D341Med (cell line): ENCODE measurements at places on chromosomes 1 and 21.

GRCh38 chr1:46039571-46040052, 92.8 kb downstream of the PIK3R3 start:
- DNase-seq, result no peak

DNA sequence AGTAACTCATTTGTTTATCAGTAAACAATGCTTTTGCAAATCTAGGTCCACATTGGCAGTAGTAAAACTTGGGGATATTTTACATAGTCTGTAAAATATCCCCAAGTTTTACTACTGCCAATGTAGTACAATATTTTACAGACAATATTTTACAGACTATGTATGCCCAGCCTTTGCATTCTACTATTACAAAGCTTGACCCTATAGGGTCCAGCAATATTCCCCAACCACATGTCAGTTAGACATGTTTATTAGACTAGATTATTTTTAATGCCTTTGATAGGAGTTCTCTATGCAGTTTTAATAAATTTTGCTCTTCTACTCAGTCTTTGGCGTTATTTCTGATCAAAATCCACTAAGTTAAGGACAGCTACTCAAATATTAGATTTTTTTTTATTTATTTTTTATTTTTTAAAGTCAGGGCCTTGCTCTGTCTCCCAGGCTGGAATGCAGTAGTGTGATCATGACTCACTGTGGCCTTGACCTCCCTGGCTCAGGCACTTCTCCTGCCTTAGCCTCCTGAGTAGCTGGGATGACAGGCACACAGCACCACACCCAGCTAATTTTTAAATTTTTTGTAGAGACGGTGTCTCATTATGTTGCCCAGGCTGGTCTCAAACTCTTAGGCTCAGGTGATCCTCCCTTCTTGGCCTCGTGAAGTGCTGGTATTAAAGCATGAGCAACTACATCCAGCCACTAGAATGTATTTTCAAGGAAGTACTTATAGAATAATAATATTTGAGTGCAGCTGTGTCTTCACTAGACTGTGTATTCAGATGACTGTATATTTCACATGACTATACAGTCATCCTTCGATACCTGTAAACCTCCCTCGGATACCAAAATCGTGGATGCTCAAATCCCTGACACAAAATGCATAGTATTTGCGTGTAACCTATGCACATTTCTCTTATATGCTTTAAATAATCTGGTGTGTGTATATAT, 19.8 kb downstream of the MIER1 start:
- DNase-seq, result no peak

DNA sequence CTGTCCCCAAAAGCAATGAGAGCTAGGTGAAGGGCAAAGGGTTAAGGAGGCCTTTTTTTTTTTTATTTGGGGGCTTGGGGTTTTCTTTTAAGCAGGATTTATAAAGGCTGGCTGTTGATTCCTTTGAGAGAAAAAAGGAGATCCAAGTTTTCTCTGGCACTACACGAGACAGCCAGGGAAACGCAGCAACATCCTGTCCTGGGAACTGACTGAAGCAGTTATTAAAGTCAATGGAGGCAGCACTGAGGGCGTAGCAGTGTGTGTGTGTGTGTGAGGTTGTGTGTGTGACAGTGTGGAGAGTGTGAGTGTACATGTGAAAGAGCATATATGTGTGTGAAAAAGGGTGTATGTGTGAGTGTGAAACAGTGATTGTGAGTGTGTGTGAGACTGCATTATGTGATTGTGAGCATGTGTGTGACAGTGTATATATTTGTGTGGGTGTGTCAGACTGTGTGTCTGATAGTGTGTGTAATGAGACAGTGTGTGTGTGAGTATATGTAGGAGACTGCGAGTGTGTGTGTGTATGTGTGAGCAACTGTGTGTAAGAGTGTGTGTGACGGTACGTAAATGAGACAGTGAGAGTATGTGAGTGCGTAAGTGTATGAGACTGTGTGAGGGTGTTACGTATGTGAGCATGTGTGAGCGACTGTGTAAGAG, 65.9 kb upstream of the TIAM1 start:
- no peak for DNase-seq

DNA sequence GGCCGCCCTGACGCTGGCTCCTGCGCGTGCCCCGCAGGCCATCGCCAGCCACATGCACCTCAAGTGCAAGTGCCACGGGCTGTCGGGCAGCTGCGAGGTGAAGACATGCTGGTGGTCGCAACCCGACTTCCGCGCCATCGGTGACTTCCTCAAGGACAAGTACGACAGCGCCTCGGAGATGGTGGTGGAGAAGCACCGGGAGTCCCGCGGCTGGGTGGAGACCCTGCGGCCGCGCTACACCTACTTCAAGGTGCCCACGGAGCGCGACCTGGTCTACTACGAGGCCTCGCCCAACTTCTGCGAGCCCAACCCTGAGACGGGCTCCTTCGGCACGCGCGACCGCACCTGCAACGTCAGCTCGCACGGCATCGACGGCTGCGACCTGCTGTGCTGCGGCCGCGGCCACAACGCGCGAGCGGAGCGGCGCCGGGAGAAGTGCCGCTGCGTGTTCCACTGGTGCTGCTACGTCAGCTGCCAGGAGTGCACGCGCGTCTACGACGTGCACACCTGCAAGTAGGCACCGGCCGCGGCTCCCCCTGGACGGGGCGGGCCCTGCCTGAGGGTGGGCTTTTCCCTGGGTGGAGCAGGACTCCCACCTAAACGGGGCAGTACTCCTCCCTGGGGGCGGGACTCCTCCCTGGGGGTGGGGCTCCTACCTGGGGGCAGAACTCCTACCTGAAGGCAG, 23.4 kb upstream of the ARF1 start:
- no peak for DNase-seq

GRCh38 chr1:6774381-6774780, 10.9 kb upstream of the CAMTA1 start:
- DNase-seq, result no peak

DNA sequence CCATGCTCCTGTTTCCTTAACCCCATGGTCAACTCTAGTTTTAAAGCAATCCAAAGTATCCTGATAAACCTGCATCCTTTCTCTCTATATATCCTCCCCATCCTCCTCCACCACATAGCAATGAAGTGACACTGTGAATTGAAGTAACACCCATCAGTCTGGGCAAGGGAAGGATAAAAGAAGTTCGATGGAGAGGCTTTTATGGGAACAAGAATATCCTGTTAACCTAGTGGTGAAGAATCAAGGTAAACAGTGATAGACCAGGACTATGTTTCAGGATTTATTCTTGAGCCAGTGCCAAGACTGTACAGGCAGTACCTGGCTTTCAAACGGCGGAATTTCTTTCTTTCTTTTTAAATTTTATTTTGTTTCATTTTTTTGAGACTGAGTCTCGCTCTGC, 17.6 kb downstream of the RABIF start:
- DNase-seq, result no peak

- DNase-seq, result no peak
Observed at GRCh38 chr1:2344121-2344681, 47.2 kb downstream of the MORN1 start.

GRCh38 chr21:41622831-41623548, 115.0 kb upstream of the TMPRSS2 start:
- DNase-seq, result no peak

GRCh38 chr1:9892563-9893528, 17.2 kb downstream of the CTNNBIP1 start:
- no peak for DNase-seq

GRCh38 chr1:46193984-46194570, 4.2 kb downstream of the POMGNT1 start:
- no peak for DNase-seq

- no peak for DNase-seq
Observed at GRCh38 chr1:200885623-200886402, 8.9 kb upstream of the INAVA start.

DNA sequence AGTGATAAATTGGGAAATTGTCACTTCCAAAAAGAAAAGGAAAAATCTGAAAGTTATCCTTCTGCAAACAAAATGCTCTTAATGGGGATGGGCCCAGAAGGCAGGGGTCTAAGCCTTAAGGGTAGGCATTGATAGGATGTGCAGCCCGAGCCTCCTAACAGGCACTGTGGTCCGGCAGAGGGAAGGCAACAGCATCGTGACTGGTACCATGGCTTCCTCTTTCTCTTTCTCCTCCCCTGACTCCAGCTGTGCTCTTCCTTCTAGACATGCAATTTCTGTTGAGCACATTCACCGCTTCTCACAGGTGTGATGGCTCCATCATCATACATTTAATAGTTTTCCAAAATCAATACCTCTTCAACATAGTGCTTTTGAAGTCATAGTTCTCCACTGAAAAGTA, 91.5 kb downstream of the SELENOF start:
- DNase-seq, result no peak

GRCh38 chr1:203152158-203153034, 23.2 kb downstream of the MYBPH start:
- no peak for DNase-seq

GRCh38 chr1:214567481-214567980, 16.1 kb upstream of the PTPN14 start:
- no peak for DNase-seq

DNA sequence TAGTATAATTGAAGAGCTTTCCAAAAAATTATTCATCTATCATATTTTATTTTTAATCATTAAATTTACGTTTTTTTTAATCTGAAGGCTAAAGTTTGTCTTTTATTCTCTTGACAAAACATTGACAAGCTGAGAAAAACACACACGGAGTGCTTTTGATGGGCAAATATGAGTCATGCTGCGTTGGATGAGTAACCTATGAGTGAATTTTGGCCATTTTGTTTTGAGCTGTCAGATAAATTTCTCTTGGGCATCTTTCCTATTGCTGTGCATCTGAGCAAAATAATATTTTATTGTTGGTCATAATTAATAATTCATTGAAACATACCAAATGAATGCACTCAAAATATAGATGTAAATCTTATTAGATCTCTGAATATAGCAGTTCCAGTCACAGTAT, 1144.1 kb upstream of the ADGRL2 start:
- DNase-seq, result no peak

DNA sequence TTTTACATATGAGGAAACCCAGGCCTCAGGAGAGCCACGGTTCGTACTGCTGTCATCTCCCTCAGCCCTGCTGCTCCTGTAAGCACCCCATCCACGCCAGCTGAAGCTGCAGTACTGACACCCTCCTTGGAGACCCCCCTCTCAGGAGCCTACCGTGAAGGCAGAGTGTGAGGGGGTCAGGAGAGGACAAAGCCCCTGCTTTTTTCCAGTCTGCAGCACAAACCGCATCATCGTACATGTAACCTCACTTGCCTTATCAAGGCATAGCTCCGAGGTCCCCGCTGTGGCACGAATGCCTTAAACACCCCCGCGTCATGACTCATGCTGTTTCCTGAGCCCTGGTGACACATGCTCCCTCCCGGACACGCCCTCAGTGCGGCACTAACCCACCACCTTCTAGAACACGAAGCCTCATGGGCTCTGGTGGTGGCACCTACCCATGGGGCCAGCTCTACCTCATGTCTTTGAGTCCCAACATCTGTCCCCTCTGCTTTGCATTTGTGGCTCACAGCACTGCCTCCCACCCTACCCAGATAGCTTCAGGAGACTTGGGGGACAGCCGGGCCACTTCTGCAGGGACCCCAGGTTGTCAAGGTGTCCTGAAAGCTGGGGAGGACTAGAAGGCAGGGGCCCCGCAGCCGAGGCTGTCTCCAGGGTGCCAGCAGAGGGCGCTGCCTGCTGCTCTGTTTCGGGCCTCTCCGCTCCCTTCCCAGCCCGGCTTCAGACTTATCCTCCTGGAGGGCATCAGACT, 4.9 kb downstream of the SH3BGRL3 start:
- peak; percentile 85 for DNase-seq

GRCh38 chr1:166176416-166176815, 9.6 kb upstream of the FAM78B start:
- DNase-seq, result no peak

DNA sequence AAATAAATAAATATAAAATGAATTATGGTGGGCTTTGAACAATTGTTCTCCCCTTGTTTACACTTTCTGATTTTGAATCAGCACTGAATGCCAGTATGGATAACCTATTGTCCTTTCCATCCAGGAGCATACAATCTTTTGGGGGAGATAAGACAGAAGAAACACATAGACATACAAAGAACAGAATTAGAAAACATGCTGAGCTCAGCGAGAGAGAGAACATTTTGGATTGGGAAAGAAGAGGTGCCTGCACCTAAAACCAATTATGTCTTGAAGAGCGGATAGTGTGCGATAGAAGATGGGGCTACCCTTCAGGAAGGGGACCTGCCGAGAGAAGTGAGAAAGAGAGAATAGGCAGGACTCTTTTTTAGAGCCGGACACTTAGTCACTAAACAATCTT, 6.6 kb downstream of the PGM1 start:
- no peak for DNase-seq

GRCh38 chr1:234709473-234710228, 99.7 kb upstream of the IRF2BP2 start:
- DNase-seq, result peak; percentile 26

GRCh38 chr1:180947499-180947885, 34.8 kb downstream of the KIAA1614 start:
- DNase-seq, result no peak

- DNase-seq, result no peak
Observed at GRCh38 chr1:18932387-18932786, 24.1 kb downstream of the IFFO2 start.

DNA sequence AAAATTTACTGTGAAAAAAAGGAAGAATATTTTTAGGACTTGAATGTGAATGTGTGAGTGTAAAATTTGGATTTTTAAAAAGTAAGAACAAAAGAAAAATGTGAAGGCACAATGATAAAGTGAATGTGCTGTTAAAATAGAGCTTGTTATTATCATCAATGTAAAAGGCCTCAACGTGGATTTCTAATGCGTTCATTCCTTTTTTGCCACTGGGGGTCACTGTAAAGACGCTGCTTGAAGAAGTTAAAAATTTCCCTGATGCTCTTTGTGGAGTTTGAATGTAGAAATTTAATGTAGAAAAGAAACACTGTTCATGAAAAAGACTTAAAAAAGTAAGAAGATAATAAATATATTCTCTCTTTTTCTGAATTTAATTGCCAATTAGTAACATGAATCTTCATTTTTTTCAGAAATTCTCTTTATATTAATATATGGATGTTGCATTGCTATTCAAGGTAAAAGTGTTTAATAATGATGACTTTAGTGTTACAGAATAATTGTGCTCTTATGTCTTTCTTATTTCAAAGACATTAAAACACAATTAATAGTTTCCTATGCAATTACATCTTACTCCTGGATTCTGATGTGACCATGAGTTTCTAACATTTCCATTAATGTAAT, 161.5 kb downstream of the DNM3 start:
- DNase-seq, result peak; percentile 49

- peak; percentile 67 for DNase-seq
Observed at GRCh38 chr1:111747282-111747734, 8.1 kb upstream of the INKA2 start.

GRCh38 chr21:35954066-35954465, 106.3 kb downstream of the SETD4 start:
- DNase-seq, result no peak

GRCh38 chr1:203252678-203253077, 23.2 kb upstream of the CHIT1 start:
- no peak for DNase-seq
